Activated CD8-positive, alpha-beta memory T cell treated with anti-CD3 and anti-CD28 coated beads, Interleukin-2, amount 50 U/mL, for 4 hours (primary cell): ENCODE measurements at places on chromosomes 12 and 14.

- DNase-seq = peak; percentile 49
Observed at GRCh38 chr12:111298582-111299436, 70.1 kb downstream of the PHETA1 start.

DNA sequence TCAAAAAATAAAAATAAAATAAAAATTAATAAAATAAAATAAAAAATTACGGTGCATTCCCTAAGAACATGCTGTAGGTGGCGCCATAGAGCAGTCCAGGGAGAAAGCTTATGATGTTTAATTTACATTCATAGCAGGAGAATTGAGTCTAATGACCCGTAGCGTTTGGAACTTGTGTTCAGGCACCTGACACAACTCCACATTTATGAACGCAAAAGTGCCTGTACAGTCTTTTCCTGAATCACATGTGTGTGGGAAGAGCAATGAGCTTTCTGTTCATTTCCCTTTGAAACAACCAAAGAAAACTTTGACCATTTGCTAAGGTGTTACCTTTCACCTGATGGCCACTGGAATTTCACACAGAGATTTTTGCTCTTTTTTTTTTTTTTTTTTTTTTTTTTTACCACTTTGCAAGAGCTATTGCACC lies 60.6 kb upstream of the KCNA1 start:
- no peak for DNase-seq

GRCh38 chr14:103185051-103186029 lies 62.1 kb downstream of the TNFAIP2 start:
- no peak for DNase-seq

DNA sequence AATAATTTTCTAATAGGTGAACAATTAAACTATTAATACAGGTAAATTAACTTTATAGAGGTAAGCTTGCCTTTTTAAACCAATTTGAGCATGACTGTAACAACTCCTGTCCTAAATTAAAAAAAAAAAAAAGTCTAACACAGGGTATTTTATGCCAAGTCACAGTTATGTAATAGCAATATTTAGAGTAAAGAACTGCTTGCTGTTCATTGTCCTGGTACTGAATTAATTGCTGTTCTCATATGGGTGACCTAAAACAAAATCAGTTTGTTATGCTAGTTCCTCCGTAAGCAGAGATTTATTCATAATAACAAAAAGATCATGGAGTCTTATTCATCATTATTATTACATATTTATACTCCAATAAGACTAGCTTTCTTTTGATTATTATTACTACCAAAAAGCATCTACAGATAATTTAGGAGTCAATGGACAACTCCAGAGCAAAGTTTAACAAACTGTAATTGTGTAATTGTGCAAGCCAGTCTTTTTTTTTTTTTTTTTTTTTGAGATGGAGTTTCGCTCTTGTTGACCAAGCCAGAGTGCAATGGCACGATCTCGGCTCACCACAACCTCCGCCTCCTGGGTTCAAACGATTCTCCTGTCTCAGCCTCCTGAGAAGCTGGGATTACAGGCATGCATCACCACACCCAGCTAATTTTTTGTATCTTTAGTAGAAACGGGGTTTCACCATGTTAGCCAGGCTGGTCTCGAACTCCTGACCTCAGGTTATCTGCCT lies 98.3 kb downstream of the ITPR2 start:
- no peak for DNase-seq

- no peak for DNase-seq
Observed at GRCh38 chr14:37150414-37150813, 22.0 kb downstream of the SLC25A21 start.

DNA sequence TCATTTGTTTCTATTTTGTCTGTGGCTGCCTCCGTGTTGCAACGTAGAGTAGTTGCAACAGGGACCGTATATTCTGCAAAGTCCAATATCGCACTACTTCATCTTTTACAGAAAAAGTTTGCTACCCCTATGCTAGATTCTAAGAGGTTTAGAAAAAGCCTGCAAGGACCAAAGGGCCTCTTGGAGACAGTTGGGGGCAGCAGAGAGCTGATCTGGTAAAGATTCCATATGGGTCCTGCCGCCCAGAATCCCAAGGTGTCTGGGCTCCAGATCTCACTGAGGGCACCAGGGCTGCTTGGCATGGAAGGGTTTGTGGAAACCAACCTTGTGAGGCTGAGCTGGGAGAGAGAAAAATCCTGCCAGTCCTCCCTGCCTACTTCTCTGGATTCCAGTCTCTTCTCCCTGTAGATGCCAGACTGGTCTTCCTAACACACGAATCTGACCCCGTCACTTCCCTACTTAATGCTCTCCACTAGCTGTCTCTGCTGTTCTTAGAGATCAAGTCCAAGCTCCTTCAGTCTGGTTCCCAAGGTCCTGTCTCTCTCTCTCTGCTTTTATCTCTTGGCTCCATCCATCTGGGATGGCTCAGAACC lies 74.6 kb downstream of the GLRX5 start:
- DNase-seq = no peak
